ENCODE measurements at places on chromosomes 7 and 10.

GRCh38 chr10:102813734-102814452 is 23.3 kb downstream of the CYP17A1 start:
- peaks cover 38% of the 10 kb centered on the region for H3K36me3 ChIP-seq
- H3K4me1 ChIP-seq, result peaks cover 50% of the 10 kb centered on the region
- H3K27ac ChIP-seq, result peak overlapping the region; percentile 99
- DNase-seq, result no peak
- H3K4me3 ChIP-seq, result no peak overlapping the region
- no peaks in the 10 kb centered on the region for H3K27me3 ChIP-seq

- H3K27ac ChIP-seq, result no peak overlapping the region
- DNase-seq, result no peak
- no peaks in the 10 kb centered on the region for H3K4me1 ChIP-seq
- H3K27me3 ChIP-seq, result no peaks in the 10 kb centered on the region
- no peak overlapping the region for H3K4me3 ChIP-seq
- no peaks in the 10 kb centered on the region for H3K36me3 ChIP-seq
Measured at GRCh38 chr7:85895835-85896234, 709.0 kb upstream of the SEMA3D start.

- no peak for DNase-seq
- H3K36me3 ChIP-seq, result peaks cover 18% of the 10 kb centered on the region
- H3K27ac ChIP-seq, result no peak overlapping the region
Measured at GRCh38 chr7:70771451-70771850, 360.5 kb upstream of the GALNT17 start.

GRCh38 chr7:26375726-26376174 is 84.1 kb downstream of the SNX10 start:
- DNase-seq, result no peak
- no peaks in the 10 kb centered on the region for H3K36me3 ChIP-seq
- no peaks in the 10 kb centered on the region for H3K4me1 ChIP-seq
- H3K27ac ChIP-seq, result no peak overlapping the region

DNA sequence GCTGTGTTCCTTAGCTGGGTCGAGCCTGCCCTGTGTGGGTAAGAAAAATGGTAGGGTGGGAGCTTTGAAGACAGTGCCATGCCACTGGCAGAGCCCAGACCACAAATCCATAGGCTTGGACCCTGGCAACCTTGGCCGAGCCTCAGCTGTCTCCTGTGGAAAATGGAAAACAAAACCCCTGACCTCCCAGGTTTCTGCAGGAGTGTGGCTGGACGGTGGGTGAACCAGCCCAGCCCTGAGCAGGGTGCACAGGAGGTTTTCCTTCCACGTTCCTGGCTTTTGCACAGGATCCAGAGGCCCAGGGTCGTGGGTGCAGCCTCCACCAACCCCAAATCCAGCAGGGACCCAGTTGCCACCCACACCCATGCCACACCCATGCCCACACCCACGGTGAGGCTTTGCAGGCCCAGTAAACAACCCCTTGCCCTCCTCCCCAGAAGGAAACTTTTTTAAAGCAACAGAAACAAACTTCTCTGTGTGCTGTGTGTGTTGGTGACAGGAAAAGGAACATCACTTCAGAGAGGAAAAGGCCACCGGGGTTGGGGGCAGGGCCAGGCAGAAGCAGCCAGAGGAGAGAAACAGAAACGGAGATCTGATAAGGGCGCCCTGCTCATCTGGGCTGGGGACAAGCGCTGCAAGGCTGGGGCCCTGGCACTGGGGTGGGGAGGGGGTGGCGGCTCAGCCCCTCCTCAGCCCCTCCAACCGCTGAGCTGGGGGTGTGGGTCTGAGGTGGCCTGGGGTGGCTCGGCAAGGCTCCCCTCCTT is 20.7 kb upstream of the ZMIZ1 start:
- no peak overlapping the region for H3K4me3 ChIP-seq
- no peaks in the 10 kb centered on the region for H3K27me3 ChIP-seq
- H3K4me1 ChIP-seq, result peaks cover 2% of the 10 kb centered on the region
- no peak overlapping the region for H3K27ac ChIP-seq

DNA sequence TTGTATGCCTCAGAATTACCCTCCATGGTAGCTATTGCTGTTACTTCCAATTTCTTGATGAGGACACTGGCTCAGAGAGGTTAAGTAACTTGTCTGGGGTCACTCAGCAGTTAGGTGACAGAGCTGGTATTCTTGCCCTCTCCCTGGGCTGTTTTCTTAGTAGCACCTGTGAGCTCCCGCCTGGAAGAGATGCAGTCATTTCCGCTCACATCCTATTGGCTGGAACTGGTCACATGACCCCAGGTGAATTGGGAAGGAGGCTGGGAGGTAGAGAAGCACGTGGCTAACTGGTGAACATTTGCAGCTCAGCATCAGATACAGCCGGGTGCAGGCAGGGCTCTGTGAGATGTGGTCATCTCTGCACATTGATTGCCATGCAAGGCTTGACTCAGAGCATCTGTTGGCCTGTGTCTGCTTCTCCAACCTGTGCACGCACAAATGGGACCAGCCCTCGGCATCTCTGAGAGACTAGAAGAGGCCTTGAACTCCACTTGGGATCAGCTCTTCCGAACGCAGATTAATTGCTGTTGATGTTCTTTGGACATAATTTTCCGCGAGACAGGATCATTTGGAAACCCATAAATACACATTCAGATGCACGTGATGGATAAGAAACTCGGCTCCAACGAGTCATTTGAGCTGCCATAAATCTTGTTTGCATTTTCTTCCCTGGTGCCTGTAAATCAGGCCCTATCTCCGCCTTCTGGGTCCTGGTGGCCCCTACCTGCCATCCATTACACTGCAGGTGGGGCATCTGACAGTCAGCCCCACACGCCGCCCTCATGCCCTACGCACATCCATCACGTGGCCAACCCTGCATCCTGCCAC is 42.8 kb downstream of the MYL10 start:
- no peak overlapping the region for H3K27ac ChIP-seq
- no peaks in the 10 kb centered on the region for H3K27me3 ChIP-seq
- no peaks in the 10 kb centered on the region for H3K36me3 ChIP-seq
- H3K4me1 ChIP-seq, result no peaks in the 10 kb centered on the region
- no peak overlapping the region for H3K4me3 ChIP-seq

DNA sequence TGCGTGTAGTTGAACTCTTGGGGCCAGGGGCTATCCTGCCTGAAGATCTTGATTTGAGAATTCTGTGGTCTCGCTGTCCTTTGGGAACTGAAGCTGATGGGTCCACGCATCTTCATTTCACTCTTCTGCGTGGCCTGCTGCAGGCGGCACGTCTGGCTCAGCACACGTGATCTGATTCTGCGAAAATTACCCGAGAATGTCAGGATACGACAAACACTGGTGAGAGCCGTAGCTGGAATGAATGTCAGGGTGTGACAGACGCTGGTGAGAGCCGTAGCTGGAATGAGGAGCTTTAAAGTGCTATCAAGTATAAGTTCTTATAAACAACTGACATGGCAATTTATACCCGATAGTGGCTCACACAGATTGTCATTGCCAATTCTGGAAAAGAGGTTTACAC is 44.6 kb upstream of the CFAP46 start:
- no peak for DNase-seq
- H3K27ac ChIP-seq, result no peak overlapping the region
- H3K4me3 ChIP-seq, result no peak overlapping the region
- no peaks in the 10 kb centered on the region for H3K36me3 ChIP-seq
- no peaks in the 10 kb centered on the region for H3K4me1 ChIP-seq

DNA sequence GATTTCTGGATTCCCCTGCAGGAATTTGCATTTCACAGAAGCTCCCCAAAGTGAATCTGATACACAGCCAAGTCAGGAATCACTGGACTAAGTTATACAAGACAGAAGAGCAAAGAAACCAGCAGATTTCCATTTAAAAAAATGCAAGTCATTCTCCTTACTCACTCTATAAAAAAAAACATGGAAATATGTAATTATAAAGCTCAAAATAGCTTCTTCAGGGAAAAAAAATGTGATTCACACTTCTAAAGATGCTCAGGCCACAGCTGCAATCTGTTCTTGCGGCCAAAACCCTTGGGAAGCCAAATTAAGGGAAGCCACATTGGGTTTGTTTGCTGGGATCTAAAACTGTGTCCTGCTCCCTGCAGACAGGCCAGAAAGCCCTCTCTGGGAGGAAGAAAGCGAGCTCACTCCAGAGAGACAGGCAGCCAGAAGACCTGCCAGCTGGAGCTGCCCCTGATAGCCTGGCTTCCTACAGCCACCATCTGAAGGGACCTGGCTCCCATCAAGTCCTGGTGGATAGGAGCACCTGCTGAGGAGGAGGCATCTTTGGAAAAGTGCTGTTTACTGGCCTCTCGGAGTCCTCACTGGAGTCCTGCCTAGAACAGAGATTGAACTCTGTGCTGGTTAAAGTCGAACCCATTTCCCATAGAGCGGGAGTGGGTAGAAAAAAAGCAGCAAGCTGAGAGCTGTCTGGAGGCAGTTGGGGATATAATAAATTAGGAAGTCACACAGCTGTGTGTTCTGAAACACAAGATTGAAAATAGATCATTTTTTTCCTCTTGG is 359.2 kb upstream of the AOAH start:
- H3K27me3 ChIP-seq, result no peaks in the 10 kb centered on the region
- H3K4me1 ChIP-seq, result peaks cover 20% of the 10 kb centered on the region
- peak overlapping the region; percentile 58 for H3K27ac ChIP-seq
- DNase-seq, result no peak
- no peaks in the 10 kb centered on the region for H3K36me3 ChIP-seq

DNA sequence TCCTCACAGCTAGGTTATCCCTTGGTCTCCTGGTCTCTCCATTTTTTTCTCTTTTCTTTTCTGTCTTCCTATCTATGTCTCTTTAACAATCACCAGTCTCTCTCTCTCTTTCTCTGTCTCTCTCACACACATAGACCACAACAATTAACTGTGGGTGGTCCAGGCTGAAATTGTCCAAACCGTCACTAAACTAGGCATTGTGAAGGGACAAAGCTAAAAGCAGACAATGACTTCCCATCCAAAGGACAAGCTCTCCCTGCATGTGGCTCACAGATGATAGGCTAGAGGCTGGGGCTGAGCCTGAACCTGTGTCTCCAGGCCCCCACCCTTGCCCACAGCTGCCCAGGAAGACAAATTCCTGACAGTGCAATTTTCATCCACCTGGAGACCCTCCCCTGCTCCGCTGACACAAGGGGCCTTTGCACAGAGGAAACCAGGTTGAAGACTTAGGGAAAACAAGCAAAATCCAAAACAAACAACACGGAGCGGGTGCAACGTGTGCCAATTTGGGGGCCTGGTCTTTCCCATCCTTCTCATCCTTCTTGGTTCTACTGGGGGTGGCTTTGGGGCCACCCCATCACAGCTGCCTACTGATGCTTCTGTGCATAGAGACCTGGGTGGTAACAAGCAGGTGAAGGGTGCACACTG is 755.4 kb downstream of the GRID1 start:
- H3K27ac ChIP-seq, result no peak overlapping the region
- H3K36me3 ChIP-seq, result no peaks in the 10 kb centered on the region
- no peak for DNase-seq
- H3K4me1 ChIP-seq, result no peaks in the 10 kb centered on the region
- H3K27me3 ChIP-seq, result no peaks in the 10 kb centered on the region

- peak overlapping the region; percentile 37 for H3K27ac ChIP-seq
- no peak for DNase-seq
- no peak overlapping the region for H3K4me3 ChIP-seq
- peaks cover 18% of the 10 kb centered on the region for H3K4me1 ChIP-seq
- peaks cover 2% of the 10 kb centered on the region for H3K36me3 ChIP-seq
Measured at GRCh38 chr10:94293354-94293753, 69.4 kb downstream of the NOC3L start.

GRCh38 chr10:117071286-117072050 is 66.5 kb upstream of the SHTN1 start:
- no peak overlapping the region for H3K27ac ChIP-seq
- no peaks in the 10 kb centered on the region for H3K36me3 ChIP-seq
- no peaks in the 10 kb centered on the region for H3K4me1 ChIP-seq

GRCh38 chr10:121240556-121240955 is 357.7 kb downstream of the FGFR2 start:
- H3K36me3 ChIP-seq, result no peaks in the 10 kb centered on the region

GRCh38 chr10:404346-404745 is 269.1 kb downstream of the ZMYND11 start:
- DNase-seq, result no peak
- no peaks in the 10 kb centered on the region for H3K4me1 ChIP-seq
- H3K27ac ChIP-seq, result no peak overlapping the region
- H3K4me3 ChIP-seq, result no peak overlapping the region
- H3K36me3 ChIP-seq, result peaks cover 13% of the 10 kb centered on the region
- no peaks in the 10 kb centered on the region for H3K27me3 ChIP-seq

DNA sequence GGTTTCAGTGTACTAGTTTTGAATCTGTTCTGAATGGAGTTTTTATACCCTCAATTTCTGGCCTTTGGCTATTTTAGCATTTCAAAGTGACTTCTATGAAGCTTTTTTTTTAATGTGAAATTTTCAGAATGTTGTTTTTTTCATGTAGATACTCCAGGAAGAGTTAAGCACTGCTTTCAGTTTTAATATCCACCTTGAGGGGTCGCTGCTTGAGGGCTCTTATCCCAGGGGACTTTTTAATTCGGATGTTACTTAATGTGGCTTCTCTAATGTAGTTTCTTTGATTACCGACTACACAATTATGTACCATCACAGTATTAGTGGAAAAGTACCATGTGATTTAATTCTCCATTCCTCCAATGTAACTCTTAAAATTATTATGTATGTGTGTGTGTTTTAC is 5.2 kb downstream of the IFIT5 start:
- DNase-seq, result no peak
- no peaks in the 10 kb centered on the region for H3K27me3 ChIP-seq
- peaks cover 4% of the 10 kb centered on the region for H3K36me3 ChIP-seq
- no peak overlapping the region for H3K27ac ChIP-seq

- H3K4me3 ChIP-seq, result no peak overlapping the region
- no peaks in the 10 kb centered on the region for H3K36me3 ChIP-seq
- H3K4me1 ChIP-seq, result no peaks in the 10 kb centered on the region
- H3K27me3 ChIP-seq, result no peaks in the 10 kb centered on the region
Measured at GRCh38 chr10:133035952-133036351, 51.8 kb upstream of the ADGRA1 start.

- H3K4me3 ChIP-seq, result no peak overlapping the region
- H3K27ac ChIP-seq, result no peak overlapping the region
- no peak for DNase-seq
- peaks cover 10% of the 10 kb centered on the region for H3K4me1 ChIP-seq
- H3K36me3 ChIP-seq, result no peaks in the 10 kb centered on the region
Measured at GRCh38 chr10:30413996-30414576, 19.9 kb upstream of the MAP3K8 start.

- no peaks in the 10 kb centered on the region for H3K27me3 ChIP-seq
- H3K4me3 ChIP-seq, result no peak overlapping the region
- no peak for DNase-seq
- no peaks in the 10 kb centered on the region for H3K4me1 ChIP-seq
Measured at GRCh38 chr7:93004906-93005305, 112.9 kb downstream of the SAMD9 start.

DNA sequence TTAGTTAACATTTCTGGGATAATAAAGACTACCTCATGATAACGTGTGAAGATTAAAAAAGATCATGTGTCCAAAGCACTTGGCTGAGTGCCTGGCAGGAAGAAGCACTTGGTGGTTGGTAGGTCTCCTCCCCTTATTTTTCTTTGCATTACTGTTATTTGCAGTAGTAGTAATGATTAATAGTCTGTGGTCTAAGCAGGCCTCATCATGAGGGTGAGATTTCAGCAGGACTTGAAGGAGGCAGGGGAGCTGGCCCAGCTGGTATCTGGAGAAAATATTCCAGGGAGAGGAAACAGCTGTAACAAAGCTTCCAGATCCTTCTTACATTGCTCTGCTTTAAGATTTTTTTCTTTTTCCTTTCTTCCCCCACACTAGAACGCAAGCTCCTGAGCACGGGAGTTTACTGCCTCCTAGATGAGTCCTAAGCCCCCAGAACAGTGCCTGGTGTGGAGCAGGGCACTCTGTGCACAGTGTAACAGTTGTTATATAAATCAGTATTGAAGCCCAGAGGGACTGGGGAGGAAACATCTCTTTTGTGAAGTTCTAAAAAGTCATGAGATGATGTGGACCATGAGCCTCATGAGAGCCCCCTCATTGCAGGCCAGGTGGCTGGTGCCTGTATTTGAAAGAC is 31.1 kb upstream of the RHEB start:
- DNase-seq, result no peak
- no peaks in the 10 kb centered on the region for H3K4me1 ChIP-seq
- H3K4me3 ChIP-seq, result no peak overlapping the region
- H3K27ac ChIP-seq, result no peak overlapping the region

Data from thoracic aorta (tissue), 2 donors.